ENCODE measurements at places on chromosomes 5 and 9.

DNA sequence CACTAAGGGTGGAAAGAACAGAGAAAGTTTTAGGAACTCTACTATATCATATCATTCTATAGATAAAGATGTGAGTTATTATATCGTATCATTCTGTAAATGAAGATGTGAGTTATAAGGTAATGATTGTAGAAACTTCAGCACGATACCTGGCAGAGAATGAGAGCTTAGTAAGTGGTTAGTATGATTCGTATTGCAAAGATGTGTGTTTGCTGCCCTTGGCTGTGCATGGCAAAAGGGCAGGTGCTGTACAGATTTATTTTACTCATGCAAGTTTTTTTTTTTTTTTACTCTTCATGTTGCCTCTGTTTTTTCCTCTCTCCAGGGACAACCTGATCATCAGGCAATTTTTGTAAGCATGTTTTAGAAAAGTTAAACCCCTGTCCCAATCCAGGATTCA, 83.3 kb downstream of the EGFLAM start:
- DNase-seq = no peak

GRCh38 chr9:111051400-111051799, 13.1 kb upstream of the LPAR1 start:
- no peak for DNase-seq

- no peak for DNase-seq
Measured at GRCh38 chr5:172762214-172763119, 8.5 kb downstream of the DUSP1 start.

- DNase-seq = peak; percentile 16
Measured at GRCh38 chr5:65926276-65926783, at the start of gene ERBIN. Gene ERBIN (plus strand): TSS chr5:65926575. CDS start chr5:65992719, 66,144 bp downstream.

- no peak for DNase-seq
Measured at GRCh38 chr5:155263381-155263780, 249.8 kb downstream of the KIF4B start.

DNA sequence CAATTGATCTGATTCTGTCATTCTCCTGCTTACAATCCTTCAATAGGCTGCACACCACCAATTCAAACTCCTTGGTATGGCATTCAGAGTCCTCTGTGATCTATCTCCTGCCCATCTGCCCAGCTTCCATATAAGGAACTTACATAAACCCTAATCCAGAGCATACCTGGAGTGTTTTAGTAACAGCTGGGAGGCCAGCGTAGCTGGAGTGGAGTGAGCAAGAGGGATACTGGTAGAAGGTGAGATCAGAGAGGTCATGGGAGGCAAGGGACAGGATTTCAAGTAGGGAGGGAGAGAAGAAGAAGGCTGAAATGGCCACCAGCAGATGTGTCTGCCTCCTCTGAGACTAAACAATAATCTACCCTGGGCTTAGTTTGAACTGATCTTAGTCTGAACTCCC, 288.5 kb downstream of the MEF2C start:
- DNase-seq = no peak

GRCh38 chr5:149804478-149805450, 74.7 kb downstream of the PPARGC1B start:
- no peak for DNase-seq

GRCh38 chr5:91119217-91119616, 263.9 kb downstream of the ARRDC3 start:
- DNase-seq = no peak
